ENCODE measurements at places on chromosomes 4 and X. TPM values are rescaled to one million over a fixed set of nuclear protein-coding genes. Genes with fewer than 3 reads are reported as not detected.

CDKL2 gene
- total RNA-seq: 0.42 TPM

MUC7 gene
- not detected for total RNA-seq

OTC gene
- not detected for total RNA-seq

GRCh38 chrX:66200855-66201795, 37.1 kb downstream of the HEPH start:
- H3K36me3 ChIP-seq: no peaks in the 10 kb centered on the region
- H3K27ac ChIP-seq: no peak overlapping the region
- no peaks in the 10 kb centered on the region for H3K27me3 ChIP-seq

- no peaks in the 10 kb centered on the region for H3K36me3 ChIP-seq
- H3K4me1 ChIP-seq: no peaks in the 10 kb centered on the region
- H3K27ac ChIP-seq: no peak overlapping the region
- no peak for DNase-seq
- no peaks in the 10 kb centered on the region for H3K27me3 ChIP-seq
Measured at GRCh38 chr4:38416450-38417014, 247.5 kb upstream of the KLF3 start.

DNA sequence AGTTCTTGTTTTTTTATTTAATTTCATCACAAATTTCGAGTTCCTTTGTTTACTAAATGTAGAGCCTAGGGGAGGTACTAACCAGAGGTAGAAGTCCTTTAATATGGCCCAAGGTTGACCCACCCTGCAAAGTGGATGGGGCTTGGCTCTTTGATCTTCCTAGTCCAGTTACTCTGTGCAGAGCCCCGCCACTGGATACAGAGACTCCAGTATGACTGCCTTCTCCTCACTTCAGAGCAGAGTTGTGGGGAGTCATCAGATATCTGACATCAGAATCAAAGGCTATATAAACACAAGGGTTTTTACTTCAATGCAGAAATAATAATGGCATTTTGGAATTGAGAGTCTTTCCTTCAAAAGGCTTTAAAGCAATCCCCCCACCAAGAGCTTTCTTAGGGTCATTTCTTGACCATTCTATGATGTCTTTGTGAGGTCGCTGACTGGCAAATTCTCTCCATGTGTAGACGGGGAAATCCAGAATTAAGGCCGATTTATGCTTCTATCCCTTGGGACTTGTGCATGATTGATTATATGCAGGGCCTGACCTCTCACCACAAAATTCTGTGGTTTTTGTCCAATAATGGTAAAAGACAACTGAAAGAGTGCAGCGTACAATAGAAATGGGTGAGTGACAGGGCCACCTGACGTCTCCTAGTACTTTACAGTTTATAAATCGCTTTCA, 88.3 kb upstream of the CITED1 start:
- H3K27me3 ChIP-seq: peaks cover 75% of the 10 kb centered on the region
- peaks cover 6% of the 10 kb centered on the region for H3K4me1 ChIP-seq
- DNase-seq: no peak
- H3K4me3 ChIP-seq: no peak overlapping the region
- no peak overlapping the region for H3K27ac ChIP-seq
- H3K36me3 ChIP-seq: no peaks in the 10 kb centered on the region
